ENCODE measurements at places on chromosomes 11 and 22. TPM values are rescaled to one million over a fixed set of nuclear protein-coding genes. Genes with fewer than 3 reads are reported as not detected.

DNA sequence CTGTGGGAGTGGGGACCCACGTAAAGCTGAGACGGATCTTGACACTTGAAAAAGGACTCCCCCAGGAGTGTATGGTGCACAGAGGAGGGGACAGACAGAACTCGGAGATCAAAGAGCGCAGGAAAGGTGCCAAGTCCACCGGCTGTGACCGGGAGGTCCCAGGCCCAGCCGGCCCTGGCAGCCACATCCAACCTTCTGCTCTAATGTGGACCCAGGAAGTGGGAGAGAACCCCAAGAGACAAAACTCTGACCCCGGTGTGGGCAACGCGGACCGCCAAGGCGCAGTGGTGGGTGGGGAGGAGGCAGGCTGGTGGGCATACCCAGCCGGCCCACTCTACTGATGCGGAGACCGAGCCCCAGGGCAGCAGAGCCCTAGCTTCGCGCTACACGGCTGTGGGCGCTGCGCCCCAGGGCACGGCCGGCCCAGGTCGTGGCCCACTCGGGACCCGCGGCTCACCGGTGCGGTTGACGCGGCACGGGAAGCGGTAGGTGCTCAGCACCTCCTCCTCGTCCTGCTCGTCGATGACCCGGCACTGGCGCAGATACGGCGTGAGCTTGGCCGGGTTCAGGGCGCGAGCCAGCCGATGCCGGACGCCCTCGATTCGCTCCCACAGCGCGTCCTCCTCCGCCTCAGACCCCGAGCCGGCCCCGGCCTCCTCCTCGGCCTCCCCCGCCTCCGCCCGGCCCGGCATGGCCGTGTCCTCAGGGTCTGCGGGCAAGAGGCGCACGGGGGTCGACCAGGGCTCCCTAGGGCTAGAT, 527 bp downstream of the CARD10 start:
- H3K36me3 ChIP-seq = no peaks in the 10 kb centered on the region
- no peak overlapping the region for H3K27ac ChIP-seq
- H3K4me3 ChIP-seq = peak overlapping the region; percentile 77
- DNase-seq = peak; percentile 43

The RPS25 gene
- 1,239 TPM for polyA plus RNA-seq

DNA sequence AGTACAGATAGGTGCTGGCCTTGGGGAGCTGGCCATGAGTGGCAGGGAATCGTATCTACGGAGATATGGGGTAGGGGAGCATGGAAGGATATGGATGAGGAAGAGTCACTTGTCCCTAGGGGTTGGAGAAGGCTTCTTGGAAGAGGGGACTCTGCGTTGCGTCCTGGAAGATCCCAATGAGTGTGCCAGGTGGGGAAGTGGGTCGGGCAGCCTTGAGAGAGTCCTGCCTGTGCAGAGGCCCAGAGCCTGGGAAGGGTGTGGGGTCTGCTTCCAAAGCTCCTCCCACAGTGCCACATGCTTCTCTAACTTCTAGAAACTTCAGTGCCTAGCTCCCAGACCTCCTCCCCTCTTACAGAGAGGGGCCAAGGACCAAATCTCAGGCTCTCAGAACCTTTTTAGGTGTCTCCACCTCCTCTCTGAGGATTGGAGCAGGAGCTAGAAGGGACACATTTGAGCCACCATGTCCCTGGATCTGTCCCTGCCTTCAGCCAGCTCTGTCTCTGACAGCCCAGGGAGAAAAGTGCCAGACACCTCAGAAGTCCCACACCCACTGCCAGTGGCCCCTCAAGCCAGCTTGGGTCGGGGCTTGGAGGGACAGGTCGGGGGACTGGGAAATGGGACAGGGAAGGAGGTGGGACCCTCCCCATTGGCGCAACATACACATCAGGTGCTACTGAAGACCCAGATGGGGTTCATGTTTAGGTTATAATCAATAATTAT, 11.0 kb downstream of the RHBDD3 start:
- no peak for DNase-seq
- H3K36me3 ChIP-seq = no peaks in the 10 kb centered on the region
- no peak overlapping the region for H3K27ac ChIP-seq
- no peak overlapping the region for H3K4me3 ChIP-seq
- H3K27me3 ChIP-seq = no peaks in the 10 kb centered on the region
- no peaks in the 10 kb centered on the region for H3K4me1 ChIP-seq

DNA sequence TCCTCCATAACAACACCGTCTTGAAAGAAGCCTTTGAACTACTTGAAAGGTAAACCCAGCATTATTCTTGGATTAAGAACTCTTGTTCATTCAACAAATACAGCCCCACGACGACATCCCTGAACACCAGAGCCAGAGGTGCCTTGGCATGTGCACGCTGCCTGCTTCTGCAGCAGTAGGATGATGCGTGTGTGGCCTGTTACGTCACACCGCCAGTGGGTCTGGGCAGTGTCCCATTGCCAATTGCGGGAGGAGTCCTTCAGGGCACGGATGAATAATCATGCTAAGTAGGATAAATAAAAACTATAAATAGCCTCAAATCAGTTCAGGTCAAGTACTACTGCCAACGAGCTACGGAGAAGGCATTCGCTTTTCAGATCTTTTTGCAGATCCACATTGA, 380.5 kb downstream of the SHANK2 start:
- H3K27ac ChIP-seq = no peak overlapping the region
- H3K4me3 ChIP-seq = no peak overlapping the region
- no peaks in the 10 kb centered on the region for H3K4me1 ChIP-seq
- no peaks in the 10 kb centered on the region for H3K36me3 ChIP-seq

- no peaks in the 10 kb centered on the region for H3K27me3 ChIP-seq
- no peak overlapping the region for H3K27ac ChIP-seq
- peaks cover 19% of the 10 kb centered on the region for H3K36me3 ChIP-seq
- no peak for DNase-seq
- no peak overlapping the region for H3K4me3 ChIP-seq
Observed at GRCh38 chr11:108340973-108341372, 118.1 kb downstream of the ATM start.

The CHRDL2 gene
- not detected for polyA plus RNA-seq

- H3K36me3 ChIP-seq = no peaks in the 10 kb centered on the region
- H3K27ac ChIP-seq = peak overlapping the region; percentile 54
- no peaks in the 10 kb centered on the region for H3K27me3 ChIP-seq
- peaks cover 9% of the 10 kb centered on the region for H3K4me1 ChIP-seq
- peak overlapping the region; percentile 94 for H3K4me3 ChIP-seq
Observed at GRCh38 chr11:106021181-106021966, 666 bp downstream of the MSANTD4 start.

GRCh38 chr11:121717296-121717695, 264.5 kb upstream of the SORL1-AS1 start:
- no peak overlapping the region for H3K4me3 ChIP-seq
- H3K27me3 ChIP-seq = no peaks in the 10 kb centered on the region
- H3K4me1 ChIP-seq = peaks cover 4% of the 10 kb centered on the region
- no peak for DNase-seq

DNA sequence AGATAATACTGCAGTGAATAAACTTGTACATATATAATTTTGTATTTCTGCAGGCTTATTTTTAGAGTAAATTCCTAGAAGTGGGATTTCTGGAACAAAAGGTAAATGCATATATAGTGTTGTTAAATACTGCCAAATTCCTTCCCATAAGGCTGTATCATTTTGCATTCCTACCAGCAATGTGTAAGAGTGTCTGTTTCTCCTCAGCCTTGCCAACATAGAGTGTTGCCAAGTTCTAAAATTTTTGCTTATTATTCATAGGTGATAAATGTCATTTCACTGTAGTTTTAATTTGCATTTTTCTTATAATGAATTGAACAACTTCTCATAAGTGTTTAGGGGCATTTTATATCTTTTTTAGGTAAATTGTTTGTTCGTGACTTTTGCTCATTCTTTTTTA, 174.2 kb upstream of the ZBED5 start:
- H3K4me1 ChIP-seq = peaks cover 11% of the 10 kb centered on the region
- H3K27me3 ChIP-seq = no peaks in the 10 kb centered on the region
- peak; percentile 47 for DNase-seq
- no peaks in the 10 kb centered on the region for H3K36me3 ChIP-seq
- H3K4me3 ChIP-seq = no peak overlapping the region

The LDHAL6A gene
- polyA plus RNA-seq = 0.09 TPM

DNA sequence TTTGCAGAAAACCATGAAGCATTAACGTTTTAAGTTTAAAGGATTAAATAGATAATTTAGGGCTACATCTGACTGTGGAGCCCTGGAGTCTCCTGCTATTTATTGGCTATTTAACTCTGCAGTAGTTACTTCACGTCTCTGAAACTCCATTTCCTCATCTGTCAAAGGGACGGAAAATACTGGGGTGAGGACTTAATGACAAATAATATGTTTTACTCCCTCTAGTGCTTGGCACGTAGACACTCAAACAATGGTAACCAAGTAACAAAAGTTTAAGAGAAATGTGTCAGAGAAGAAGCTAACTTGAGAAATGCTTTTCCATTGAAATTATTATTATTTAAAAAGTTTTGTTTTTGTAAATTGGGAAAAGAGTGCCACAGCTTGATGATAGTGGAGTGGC, 130.7 kb upstream of the RCN1 start:
- H3K36me3 ChIP-seq = no peaks in the 10 kb centered on the region
- peak; percentile 32 for DNase-seq
- no peak overlapping the region for H3K4me3 ChIP-seq

The SAA1 gene
- not detected for polyA plus RNA-seq

GRCh38 chr11:11444027-11444803, 91.2 kb upstream of the CSNK2A3 start:
- no peaks in the 10 kb centered on the region for H3K4me1 ChIP-seq
- DNase-seq = peak; percentile 33
- no peak overlapping the region for H3K27ac ChIP-seq
- H3K27me3 ChIP-seq = no peaks in the 10 kb centered on the region

The SHANK3 gene
- polyA plus RNA-seq = 0.08 TPM

The FOLR1 gene
- polyA plus RNA-seq = not detected

The KIF18A gene
- 8.7 TPM for polyA plus RNA-seq

DNA sequence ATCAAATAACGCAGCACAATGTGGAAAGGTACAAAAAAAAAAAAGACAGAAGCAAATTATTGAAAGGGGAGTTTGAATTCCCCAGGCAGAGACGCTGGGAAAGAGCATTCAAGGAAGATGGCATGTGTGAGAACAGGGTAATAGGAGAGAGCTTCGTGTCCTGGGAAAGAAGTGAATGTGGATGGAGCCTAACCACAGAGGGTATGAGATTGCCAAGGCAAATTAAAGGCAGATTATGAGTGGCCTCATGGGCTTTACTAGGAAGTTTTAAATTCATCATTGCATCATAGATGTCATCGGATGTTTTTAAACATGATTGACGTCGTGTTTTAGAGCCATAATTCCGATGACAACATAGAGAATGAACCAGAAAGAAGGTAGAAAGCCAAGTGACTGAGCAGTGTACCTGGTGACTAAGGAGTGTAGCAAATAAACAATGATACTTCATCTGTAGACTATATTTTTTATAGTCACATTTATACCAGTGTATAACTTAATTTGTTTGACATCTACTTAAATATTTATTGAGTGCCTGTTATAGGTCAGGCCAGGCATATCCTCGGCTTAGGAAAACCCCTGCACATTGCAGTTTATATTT, 151.4 kb downstream of the MSANTD4 start:
- no peaks in the 10 kb centered on the region for H3K36me3 ChIP-seq
- no peak overlapping the region for H3K27ac ChIP-seq
- 0 out of 2 replicates have a peak, but pooled peaks cover 7% of the 10 kb centered on the region for H3K27me3 ChIP-seq
- DNase-seq = no peak
- H3K4me3 ChIP-seq = no peak overlapping the region

The MS4A6E gene
- not detected for polyA plus RNA-seq

The P2RX6 gene
- polyA plus RNA-seq = 2.2 TPM

The CASP12 gene
- not detected for polyA plus RNA-seq

- H3K36me3 ChIP-seq = no peaks in the 10 kb centered on the region
- peaks cover 50% of the 10 kb centered on the region for H3K4me1 ChIP-seq
- H3K27me3 ChIP-seq = no peaks in the 10 kb centered on the region
- peak overlapping the region; percentile 32 for H3K4me3 ChIP-seq
Observed at GRCh38 chr11:130403271-130403804, 25.1 kb downstream of the ADAMTS8 start.

The CNGA4 gene
- polyA plus RNA-seq = not detected

The C11orf42 gene
- polyA plus RNA-seq = 0.16 TPM

GRCh38 chr11:102115557-102115956, 5.3 kb downstream of the YAP1 start:
- peak; percentile 63 for DNase-seq
- H3K27ac ChIP-seq = peak overlapping the region; percentile 53
- H3K36me3 ChIP-seq = peaks cover 5% of the 10 kb centered on the region
- peaks cover 65% of the 10 kb centered on the region for H3K4me1 ChIP-seq
- no peaks in the 10 kb centered on the region for H3K27me3 ChIP-seq

DNA sequence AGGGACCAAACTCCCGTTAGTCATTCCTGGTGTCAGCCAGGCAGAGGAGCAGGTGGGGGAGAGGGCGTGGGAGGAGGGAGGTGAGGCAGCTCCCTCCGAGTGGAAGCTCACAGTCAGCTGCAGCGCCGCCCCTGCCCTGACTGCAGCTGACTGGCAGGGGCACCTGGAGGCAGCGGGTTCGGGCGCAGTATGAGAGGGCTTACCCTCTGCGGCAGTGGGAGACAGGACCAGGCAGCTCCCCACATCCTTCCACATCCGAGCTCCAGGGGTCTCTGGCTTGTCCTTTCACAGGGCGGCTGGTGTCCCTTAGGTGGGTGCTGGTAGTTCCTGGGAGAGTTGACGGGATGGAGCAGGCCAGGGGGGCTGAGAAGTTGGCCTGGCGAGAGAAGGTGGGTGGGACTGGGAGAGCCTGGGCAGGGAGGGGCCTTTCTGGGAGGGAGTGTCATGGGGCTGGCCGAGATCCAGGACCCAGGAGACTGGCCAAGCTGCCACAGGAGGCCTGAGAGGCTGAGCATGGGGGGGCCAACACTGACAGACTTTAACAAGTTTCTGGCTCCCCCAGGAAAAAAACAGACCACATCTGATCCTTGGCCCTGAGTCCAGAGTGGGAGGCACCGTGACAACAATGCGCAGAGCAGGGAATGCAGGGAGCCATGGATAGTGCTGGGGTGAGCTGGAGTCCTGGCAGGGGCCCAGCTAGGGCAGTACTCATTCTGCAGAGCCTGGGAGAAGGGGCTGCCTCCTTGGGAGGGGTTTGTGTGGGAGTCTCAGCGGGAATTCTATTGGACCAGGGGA, 4.9 kb downstream of the ADORA2A start:
- no peak overlapping the region for H3K4me3 ChIP-seq
- no peak overlapping the region for H3K27ac ChIP-seq
- H3K4me1 ChIP-seq = peaks cover 34% of the 10 kb centered on the region
- H3K27me3 ChIP-seq = no peaks in the 10 kb centered on the region

GRCh38 chr22:50296658-50297490, 10.6 kb downstream of the PLXNB2 start:
- H3K36me3 ChIP-seq = no peaks in the 10 kb centered on the region
- no peak overlapping the region for H3K4me3 ChIP-seq
- no peaks in the 10 kb centered on the region for H3K27me3 ChIP-seq
- no peak for DNase-seq

The C22orf31 gene
- not detected for polyA plus RNA-seq

The P2RX3 gene
- polyA plus RNA-seq = 0.10 TPM

- no peak overlapping the region for H3K4me3 ChIP-seq
- no peaks in the 10 kb centered on the region for H3K27me3 ChIP-seq
- H3K4me1 ChIP-seq = no peaks in the 10 kb centered on the region
Observed at GRCh38 chr22:49136816-49137180, 690.9 kb downstream of the BRD1 start.

- H3K27ac ChIP-seq = no peak overlapping the region
- H3K36me3 ChIP-seq = no peaks in the 10 kb centered on the region
- peaks cover 15% of the 10 kb centered on the region for H3K27me3 ChIP-seq
- no peaks in the 10 kb centered on the region for H3K4me1 ChIP-seq
Observed at GRCh38 chr11:94405062-94405833, 4.0 kb upstream of the GPR83 start.

- peaks cover 60% of the 10 kb centered on the region for H3K4me1 ChIP-seq
- peak overlapping the region; percentile 78 for H3K27ac ChIP-seq
- no peaks in the 10 kb centered on the region for H3K36me3 ChIP-seq
- peak; percentile 63 for DNase-seq
- H3K4me3 ChIP-seq = peak overlapping the region; percentile 76
Observed at GRCh38 chr11:73314117-73314961, 6.3 kb downstream of the ARHGEF17 start.

The MMP13 gene
- polyA plus RNA-seq = not detected

Data from GM23248 (cell line).